ENCODE measurements at places on chromosomes 16 and 17.

- DNase-seq: no peak
Observed at GRCh38 chr16:27421961-27422740, 20.2 kb downstream of the IL21R start.

- no peak for DNase-seq
Observed at GRCh38 chr17:28954886-28955285, 3.6 kb upstream of the PHF12 start.

DNA sequence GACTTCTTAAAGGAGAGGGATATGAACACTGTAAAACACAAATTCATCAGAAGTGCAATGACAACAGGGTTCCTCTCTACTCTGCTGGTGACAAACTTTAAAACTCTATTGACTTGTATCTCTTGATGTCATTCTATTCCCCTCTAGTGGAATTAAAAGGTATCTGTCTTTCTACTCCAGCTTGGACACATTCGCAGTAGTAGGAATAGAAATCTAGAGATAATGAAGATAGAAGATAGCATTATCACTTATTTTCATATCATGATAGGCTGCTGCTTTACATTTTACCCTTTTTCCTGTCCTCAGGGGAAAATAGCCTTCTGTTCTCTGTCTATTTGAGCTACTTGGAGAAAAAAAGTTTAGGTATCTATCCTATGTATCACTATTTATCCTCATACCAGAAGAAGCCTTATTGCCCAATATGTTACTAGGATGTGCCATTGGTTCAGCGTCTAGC lies 209.6 kb upstream of the CACNG5 start:
- peak; percentile 58 for DNase-seq

GRCh38 chr16:70701596-70701995 lies 15.7 kb upstream of the MTSS2 start:
- no peak for DNase-seq

- DNase-seq: no peak
Observed at GRCh38 chr16:79272141-79272577, 328.4 kb downstream of the MAF start.
